H9 (cell line): ENCODE measurements at places on chromosomes 12 and 14.

DNA sequence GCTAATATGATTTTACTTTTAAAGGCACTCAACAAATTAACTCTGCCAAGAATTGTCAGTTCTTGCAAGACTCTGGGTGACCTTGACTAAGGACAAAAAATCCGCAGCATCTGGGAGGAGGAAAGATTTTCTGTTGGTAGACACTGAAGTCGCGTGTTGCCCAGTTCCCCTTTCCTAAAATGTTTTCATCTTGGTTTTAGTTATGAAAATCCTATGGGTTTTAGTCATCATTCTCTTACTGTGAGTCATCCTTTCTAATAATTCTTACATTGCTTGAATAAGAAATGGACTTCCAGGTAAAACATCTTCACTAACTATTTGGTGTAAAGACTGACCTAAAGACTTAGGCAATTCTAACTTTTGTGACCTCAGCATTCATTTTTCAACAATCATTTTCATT, 9.1 kb downstream of the GSG1 start:
- no peak for DNase-seq

DNA sequence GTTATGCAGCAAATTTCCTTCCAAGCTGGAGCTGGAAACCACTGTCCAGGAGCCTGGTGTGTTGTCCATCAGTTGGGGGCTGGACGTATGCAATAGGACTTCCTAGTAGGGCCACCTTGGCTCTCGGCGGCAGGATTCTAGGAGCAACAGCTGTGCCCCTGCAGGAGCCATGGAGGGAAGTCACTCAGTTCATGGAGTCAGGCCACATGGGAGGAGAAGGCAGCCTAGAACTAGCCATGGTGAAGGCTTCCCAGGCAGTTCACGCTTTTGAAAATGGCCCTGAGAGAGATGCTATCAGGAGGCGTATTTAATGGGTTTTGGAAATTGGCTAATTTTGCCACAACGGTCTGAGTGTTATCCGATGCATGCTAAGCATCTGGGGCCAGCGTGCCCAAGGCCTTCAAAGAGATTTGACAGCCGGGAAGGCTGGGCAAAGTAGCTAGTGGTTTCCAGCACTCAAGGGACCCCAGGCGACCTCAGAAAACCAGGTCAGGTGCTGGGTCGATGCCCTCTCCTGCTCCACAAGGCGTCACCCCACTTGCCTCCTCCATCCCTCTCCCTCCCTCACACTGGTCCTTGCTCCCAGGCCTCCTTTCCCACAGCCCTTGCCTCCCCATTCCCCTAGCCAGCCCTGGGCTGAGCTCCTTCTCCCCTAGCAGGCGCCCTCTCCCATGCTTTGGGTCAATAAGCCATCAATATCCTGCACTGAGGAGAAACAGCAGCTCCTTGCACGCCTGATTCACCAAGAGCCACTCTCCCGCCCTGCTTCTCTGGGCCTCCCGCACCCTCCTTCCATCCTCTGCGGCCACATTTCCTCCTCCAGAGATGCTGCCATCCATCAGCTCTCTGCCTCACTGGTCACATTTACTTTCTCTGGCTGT, 30.9 kb upstream of the SYNDIG1L start:
- no peak for DNase-seq

DNA sequence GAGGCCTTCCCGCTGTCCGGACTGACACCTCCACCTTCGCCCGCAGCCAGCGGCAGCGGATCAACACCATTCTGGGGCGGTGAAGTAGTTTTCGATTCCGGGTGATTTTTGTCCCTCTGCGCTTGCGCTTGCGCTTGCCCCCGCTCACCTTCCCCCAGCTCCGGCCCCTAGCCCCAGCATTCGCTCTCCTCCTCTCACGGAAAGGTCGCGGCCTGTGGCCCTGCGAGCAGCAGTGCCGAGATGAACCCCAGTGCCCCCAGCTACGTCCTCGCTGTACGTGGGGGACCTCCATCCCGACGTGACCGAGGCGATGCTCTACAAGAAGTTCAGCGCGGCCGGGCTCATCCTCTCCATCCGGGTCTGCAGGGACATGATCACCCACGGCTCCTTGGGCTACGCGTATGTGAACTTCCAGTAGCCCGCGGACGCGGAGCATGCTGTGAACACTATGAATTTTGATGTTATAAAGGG, 22.7 kb upstream of the SRGAP1 start:
- no peak for DNase-seq

DNA sequence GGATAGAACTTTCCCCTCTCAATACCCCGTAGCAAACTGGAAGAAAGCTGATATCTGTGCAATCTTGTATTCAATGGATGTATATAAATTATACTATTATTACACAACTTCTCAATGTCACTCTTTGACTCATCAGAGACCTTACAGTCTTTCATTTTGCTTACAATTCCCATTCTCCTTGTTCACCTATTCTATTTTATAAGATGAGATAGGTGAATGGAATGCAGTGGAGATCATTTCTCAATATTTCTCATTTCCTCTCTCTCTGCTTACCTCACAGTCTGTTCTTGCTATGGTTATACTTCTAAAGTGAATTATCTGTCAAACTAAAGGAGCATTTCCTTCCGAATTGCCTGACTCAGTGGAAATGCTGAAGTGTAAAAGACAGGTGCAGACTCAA, 14.9 kb downstream of the FOXA1 start:
- DNase-seq, result no peak

DNA sequence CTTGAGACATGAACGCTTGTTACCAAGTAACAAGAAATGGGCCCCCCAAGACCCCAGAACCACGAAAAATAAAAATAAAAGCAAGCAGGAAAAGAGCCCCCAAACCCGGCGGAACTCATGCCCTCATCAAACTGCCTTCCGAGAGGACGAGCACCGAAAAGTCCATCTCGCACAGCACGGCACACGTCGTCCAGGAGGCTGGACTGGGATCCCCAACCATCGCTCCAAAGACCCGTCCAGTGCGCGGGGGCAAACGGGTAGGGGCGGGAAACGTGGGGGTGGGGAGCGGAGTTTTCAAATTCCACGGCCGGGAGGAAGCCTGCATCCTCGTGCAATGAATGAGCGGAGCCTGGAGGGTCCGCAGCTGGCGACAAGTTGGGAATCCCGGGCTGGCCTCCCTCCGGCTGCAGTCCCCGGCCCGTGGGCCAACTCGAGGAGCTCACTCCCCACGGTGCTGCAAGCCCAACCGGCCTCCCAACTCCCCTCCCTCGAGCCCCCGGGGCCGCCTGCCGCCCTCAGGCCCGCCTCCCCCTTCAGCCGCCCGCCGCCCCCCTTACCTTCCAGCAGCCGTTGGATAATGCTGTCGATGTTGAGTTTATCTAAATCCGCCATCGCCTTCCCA, 484 bp downstream of the PPP1CC start:
- no peak for DNase-seq

DNA sequence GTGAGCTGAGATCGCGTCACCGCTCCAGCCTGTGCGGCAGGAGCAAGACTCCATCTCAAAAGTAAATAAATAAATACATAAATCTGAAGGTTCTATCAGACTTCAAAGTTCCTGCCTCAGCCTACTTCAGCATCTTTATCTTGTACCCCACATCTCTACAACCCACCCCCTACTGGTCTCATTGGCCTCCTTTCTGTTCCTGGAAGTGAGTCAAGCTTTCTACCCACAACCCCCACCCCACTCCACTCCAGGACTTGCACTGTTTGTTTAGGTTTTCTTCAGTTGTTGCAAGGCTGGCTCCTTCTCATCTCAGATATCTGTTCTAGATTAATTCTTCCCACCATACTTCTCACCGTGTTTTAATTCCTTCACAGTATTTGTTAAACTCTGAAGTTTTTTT, 714 bp upstream of the PSMC6 start:
- DNase-seq, result no peak

- DNase-seq, result no peak
Observed at GRCh38 chr12:4106621-4107020, 166.9 kb upstream of the CCND2 start.

DNA sequence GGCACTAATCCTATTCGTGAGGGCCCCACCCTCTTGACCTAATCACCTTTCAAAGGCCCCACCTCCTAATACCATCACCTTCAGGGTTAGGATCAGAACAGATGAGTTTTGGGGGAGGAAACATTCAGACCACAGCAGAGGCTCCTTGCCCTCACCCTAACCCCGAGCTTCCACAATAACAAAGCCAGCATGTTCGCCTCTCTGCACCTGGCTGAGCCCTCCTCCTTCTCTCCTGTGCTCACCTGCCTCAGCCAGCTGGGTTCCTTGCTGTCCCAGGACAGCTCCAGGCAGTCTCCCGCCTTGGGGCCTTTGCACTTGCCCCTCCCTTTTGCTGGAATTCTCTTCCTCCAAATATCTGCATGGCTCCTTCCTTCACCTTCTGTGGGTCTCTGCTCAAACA, 9.7 kb upstream of the RAN start:
- DNase-seq, result peak; percentile 73

GRCh38 chr12:75840994-75841355, 190.6 kb downstream of the PHLDA1 start:
- no peak for DNase-seq
